ENCODE measurements at places on chromosomes 13 and 19.

DNA sequence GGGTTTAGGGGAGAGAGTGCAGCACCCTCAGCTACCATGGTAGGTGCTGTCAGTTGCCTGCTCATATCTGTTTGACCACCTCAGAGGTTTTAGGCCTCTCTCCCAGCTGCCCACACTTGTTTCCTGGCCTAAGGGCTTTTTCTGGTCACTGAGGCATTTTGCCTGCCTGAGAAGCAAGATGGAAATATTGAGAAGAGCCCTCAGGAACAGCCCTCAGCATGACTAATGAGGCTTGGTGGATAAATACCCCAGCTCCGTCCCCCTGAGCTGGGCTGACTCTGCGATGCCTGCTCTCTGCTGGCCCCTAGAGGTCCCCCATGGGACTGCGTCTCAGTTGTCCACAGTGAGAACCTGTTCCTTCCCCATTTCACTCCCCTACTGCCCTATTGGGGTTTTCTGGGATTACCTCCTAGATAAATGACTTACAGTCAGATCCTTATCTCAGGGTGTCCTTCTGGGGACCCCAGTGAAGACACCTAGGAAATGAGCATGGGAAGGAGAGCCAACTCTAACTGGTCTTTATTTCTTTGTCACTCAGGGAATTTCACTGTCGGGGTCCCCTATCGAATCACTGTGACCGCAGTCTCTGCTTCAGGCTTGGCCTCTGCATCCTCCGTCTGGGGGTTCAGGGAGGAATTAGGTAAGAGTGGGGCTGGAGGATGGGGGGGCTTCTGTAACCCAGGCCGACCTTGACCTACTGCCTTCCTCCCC lies 13.3 kb downstream of the PALM3 start:
- no peak for DNase-seq

- DNase-seq: no peak
Observed at GRCh38 chr13:95703576-95703975, 26.6 kb downstream of the DNAJC3 start.

GRCh38 chr13:46075811-46076210 lies 23.3 kb upstream of the ZC3H13 start:
- DNase-seq: no peak

- DNase-seq: no peak
Observed at GRCh38 chr19:632579-633067, 714 bp downstream of the POLRMT start.

DNA sequence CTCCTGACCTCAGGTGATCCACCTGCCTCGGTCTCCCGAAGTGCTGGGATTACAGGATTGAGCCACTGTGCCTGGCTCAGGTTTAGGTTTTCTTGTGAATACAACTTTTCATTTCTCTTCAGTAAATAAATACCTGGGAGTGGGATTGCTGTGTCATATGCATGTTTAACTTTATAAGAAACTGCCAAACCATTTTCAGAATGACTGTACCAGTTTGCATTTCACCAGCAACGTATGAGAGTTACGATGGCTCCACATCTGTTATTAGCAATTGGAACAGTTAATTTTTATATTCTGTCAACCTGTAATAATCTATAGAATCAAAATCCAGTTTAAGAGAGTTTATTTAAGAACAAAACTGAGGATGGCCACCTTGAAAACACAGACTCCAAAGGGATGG lies 52.2 kb downstream of the TEX26 start:
- no peak for DNase-seq

DNA sequence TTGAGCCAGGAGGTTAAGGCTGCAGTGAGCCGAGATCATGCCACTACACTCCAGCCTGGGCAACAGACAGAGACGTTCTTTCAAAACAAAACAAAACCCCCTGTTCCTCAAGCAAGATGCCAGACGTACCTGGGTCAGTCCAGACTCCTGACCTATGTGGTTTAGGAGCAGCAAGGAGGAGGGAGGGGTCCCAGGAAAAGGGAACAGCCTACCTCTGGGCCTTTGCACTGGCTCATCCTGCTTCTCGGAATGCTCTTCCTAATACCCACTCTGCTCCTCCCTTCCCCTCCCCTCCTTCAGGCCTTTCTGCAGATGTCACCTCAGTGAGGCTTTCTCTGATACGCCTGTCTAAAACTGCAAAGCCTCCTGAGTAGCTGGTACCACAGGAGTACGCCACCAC lies 9.5 kb downstream of the RINL start:
- DNase-seq: no peak

GRCh38 chr19:11288349-11288748 lies 7.6 kb upstream of the TSPAN16 start:
- no peak for DNase-seq

DNA sequence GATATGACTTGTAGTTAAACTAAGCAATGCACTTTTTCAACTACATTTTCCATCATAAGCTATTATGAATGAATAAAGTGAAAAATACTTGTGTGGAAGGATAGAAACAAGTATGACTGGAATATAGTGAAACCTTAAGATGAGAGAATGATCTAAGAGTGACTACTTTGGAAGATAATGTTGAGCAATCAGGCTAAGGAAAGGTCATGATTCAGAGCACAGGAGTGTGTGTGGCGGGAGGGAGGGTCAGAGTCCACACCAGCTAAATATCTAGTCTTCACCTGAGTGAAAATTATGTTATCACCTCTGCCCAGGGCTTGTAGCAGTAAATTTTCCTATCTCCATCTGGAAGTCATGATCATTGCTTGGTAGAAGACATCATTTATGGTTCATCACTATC lies 833.4 kb upstream of the ATXN8OS start:
- DNase-seq: no peak

GRCh38 chr19:10011974-10012373 lies 1.3 kb upstream of the RDH8 start:
- DNase-seq: no peak

DNA sequence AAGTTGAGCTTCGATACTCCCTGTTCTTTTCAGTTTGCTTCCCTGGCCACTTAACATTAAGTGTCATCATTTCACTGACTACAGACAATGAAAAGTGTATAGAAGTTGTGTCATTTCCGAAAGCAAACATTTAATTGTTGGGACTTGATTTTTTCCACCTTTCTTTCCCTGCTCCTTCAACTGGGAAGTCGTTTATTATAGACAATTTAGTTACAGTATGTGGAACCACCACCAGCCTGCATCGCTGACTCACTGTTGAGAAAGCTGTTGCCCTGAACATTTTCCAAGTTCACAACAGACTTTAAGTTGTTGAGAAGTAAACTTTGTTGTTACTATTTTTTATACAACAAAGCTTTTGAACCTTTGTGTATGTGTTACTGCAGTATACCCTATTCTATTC lies 788.4 kb upstream of the PRR20A start:
- DNase-seq: no peak

DNA sequence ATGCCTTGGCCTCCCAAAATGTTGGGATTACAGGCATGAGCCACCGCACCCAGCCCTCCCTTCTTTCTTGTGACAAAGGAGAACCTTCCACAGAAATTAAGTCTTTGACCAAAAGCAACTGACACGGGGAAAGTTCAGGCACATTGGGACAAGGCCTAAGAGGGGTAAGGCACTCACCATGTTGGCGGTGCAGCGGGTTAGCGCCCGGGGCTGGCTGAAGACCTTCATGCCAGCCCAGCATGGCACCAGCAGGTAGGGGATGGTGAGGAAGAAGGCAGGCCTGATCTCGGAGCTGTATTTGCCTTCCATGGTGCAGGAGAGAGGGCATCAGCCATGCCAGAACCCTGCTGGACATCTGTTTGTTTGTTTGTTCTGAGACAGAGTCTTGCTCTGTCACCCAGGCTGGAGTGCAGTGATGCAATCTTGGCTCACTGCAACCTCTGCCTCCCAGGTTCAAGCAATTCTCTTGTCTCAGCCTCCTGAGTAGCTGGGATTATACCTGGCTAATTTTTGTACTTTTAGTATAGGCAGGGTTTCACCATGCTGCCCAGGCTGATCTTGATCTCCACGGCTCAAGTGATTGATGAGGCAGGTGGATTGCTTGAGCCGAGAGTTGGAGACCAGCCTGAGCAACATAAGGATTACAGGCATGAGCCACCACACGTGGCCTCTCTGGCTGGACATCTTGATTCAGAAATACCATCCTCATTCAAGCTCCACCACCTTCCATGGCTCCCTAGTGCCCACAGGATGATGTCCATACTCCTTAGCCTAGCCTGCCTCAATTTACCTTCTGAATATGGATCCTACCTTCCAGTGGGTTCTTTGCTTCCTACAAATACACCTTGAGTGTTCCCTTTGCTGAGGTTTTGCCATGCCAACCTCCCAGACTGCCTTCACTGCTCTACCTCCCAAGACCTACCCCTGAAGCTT lies 4.4 kb downstream of the TM6SF2 start:
- no peak for DNase-seq

- no peak for DNase-seq
Observed at GRCh38 chr19:8357007-8357521, 6.9 kb upstream of the ANGPTL4 start.

GRCh38 chr19:48348045-48348444 lies 15.7 kb downstream of the TMEM143 start:
- no peak for DNase-seq

DNA sequence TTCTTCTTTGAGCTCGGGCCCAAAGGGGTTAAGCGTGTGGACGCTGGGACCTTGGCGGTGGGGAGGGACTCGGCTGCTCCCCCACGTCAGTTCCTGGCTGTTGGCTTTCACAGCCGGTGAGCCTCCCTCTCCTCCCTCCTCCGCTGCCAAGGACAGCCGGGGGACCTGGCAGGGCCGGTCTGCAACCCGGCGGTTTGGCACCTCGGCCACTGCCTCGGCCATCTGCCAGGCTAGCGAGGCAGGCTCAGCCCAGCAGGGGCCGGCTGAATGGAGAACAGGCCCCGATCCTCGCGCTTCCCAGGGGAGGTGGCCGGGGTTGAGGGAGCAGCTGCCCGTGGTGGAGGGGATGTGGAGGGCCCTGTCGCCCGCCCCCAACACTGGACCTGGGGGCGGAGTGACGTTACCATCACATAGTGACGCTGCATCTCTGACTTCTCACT lies 5.0 kb downstream of the TLE5 start:
- DNase-seq: peak; percentile 84

DNA sequence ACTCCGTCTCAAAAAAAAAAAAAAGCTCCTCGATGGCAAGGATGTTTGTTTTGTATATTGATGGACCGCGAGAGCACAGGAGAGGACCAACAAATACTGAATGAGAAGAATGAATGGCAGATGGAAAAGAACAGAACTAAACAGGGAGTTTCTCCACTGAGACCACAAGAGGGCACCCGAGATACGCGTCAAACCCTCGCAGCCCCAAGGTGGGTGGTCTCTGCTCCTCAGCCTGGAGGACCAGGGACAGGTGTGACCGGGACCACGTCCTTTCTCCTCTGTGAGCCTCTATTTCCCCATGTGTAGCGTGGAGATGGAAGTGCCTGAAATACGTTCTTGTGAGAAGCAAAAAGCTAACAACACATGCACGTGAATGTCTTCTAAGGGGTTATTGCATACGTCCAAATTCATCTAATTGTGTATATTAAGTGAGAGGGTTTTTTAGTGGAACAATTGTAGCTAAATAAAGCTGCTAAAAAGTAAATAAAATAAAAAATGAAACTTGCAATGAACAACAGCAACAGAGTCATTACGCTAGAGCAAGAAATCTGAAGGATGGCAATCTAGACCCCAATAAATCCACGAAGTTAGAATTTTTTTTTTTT lies 8.3 kb upstream of the CDC42EP5 start:
- DNase-seq: peak; percentile 59

GRCh38 chr19:31706691-31707620 lies 357.7 kb upstream of the TSHZ3 start:
- no peak for DNase-seq

GRCh38 chr19:3048190-3048533 lies 14.1 kb downstream of the TLE5 start:
- DNase-seq: no peak

GRCh38 chr13:47036294-47037008 lies 139.6 kb upstream of the HTR2A start:
- no peak for DNase-seq

DNA sequence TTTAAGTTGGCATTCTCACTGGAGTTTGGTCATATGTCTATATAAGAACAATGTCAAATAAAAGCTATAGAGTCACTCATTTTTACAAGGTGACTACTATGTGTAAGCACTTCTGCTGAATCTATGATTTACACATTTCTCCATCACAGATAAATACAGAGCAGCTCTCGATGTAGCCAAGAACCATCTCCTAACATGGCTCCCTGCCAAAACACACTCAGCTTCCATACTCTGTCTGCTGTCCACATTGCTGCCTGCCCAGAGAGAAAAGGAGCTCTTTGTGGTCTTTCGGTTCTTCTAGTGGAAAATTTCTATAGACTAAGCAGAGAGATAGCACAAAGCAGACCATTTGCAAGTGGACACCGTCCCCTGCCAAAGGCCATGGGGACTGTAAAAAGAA lies 190.9 kb upstream of the KLF12 start:
- DNase-seq: peak; percentile 76

DNA sequence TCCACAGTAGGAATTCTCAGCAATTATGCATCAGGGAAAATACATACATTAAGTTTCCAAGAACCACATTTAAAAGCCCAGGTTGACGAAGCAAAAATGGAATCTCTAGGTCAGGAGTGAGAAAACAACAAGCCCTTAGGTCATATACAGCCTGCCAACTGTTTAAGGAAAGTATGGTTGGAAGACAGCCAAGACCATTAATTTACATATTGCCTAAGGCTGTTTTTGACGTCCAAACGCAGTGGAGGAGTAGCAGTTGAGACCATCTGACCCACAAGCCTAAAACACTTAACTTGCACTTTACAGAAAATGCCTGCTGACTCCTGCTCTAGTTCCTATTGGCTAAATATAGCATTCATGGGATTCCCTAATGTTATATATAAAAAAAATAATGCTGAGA lies 299.0 kb downstream of the ITGBL1 start:
- no peak for DNase-seq

- DNase-seq: peak; percentile 25
Observed at GRCh38 chr13:35210261-35210660, 266.2 kb downstream of the MAB21L1 start.

DNA sequence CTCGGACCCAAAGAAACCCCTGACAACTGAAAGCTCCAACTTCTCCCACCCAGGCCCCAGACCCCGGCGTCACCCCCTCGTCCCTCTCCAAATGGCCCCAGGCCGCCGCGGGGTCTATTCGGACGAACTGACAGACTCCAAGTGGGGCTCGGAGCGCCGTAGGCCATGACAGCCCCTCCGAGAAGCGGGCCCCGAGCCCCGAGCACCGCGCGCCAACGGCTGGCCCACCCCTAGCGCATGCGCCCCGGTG lies 360 bp downstream of the DDX39A start:
- no peak for DNase-seq

DNA sequence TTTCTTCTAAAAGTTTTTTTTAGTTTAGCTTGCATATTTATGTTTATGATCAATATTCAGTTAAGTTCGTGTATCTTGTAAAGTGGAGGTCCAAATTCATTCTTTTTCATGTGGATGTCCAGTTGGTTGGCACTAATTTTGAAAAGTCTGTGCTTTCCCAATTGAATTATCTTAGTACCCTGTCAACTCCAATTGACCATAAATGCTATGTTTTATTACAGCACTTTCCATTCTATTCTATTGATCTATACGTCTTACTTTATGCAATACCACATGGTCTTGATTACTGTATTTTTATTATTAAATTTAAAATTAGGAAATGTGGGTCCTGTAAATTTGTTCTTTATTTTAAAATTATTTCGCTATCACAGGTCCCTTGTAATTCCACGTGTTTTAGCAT lies 837.6 kb upstream of the SLC10A2 start:
- DNase-seq: no peak
